ENCODE measurements at places on chromosomes 5 and 9. TPM values are rescaled to one million over a fixed set of nuclear protein-coding genes. Genes with fewer than 3 reads are reported as not detected.
A peak's percentile ranks its signal among the peaks of the same experiment; 100 is the strongest.

DNA sequence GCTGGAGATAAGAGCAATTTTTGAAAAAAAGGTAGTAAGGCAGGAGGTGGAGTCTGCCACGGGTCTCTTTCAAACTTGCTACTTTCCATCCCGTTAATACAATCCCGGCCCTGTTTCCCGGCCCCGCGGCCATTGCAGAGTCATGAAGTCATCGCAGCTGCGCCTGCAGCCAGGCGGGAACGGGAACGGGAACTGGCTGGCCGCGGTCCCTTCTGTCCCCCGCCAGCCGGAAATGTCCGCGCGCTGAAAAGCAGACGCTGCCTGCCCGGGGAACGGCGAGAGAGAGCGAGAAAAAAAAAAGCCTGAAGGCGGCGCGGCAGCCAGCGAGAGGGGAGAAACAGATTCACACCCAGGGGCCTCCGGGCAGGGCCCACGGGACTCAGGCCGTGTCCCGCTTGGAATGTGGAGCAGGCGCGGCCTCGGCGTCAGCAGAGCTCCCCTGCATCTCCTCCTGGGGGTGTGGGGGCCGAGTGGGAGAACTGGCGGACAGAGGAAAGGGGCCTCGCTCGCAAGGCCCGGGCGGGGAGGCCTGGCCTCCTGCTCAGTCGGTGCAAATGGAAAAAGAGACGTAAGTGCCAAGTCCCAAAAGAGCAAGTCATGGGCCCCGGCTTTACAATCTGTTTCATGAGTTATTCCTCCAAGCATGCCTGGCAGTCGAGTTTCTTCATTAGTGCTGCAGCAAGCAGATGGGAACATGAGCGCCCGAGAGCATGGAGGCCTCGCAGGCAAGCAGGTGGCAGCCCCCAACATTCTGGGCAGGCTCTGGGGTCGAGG, 201.2 kb upstream of the GAS1 start:
- DNase-seq: peak; percentile 57

GRCh38 chr5:142670804-142671203, 15.1 kb downstream of the FGF1 start:
- no peak for DNase-seq

TICAM2 gene
- 2.1 TPM for total RNA-seq

- DNase-seq: no peak
Observed at GRCh38 chr5:13941468-13941867, 3.0 kb downstream of the DNAH5 start.

DNA sequence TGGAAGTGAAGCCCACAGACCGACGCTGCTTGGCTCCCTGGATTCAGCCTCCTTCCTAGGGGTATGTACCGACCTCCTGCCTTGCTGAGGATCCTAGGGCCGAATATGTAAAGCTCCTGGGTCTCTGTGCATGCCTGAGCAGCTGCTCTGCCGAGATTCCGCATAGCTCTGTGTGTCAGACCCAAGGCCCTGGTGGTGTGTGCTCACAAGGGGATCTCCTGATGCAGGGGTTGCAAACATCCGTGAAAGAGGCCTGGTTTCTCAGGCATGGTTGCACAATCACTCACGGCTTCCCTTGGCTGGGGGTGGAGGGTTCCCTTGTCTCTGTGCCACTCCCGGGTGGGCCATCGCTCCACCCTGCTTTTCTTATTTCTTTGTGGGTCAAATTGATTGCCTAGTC, 19.9 kb upstream of the SVEP1 start:
- no peak for DNase-seq
